Central memory CD4-positive, alpha-beta T cell (primary cell): ENCODE measurements at places on chromosomes 4 and X.

DNA sequence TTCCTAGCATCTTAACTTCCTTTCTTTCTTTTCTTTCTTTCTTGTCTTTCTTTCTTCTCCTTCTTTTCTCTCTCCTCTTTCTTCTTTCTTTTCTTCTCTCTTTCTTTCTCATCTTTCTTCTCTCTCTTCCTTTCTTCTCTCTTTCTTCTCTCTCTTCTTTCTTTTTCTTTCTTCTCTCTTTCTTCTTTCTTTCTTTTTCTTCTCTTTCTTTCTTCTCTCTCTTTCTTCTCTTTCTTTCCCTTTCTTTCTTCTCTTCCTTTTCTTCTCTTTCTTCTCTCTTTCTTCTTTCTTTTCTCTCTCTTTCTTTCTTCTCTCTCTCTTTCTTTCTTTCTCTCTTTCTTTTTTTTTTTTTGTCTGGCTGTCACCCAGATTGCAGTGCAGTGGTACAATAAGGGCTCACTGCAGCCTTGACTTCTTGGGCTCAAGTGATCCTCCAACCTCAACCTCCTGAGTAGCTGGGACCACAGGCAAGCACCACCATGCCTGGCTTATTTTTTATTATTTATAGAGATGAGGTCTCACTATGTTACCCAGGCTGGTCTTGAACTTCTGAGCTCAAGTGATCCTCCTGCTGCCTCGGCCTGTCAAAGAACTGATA, 17.5 kb downstream of the NMU start:
- DNase-seq, result no peak

GRCh38 chr4:94126669-94127068, 81.0 kb upstream of the SMARCAD1 start:
- no peak for DNase-seq

- no peak for DNase-seq
Observed at GRCh38 chrX:112081781-112082652, 559 bp downstream of the TRPC5 start.

GRCh38 chrX:120036704-120037103, 40.8 kb downstream of the RHOXF2B start:
- DNase-seq, result no peak
